ENCODE measurements at places on chromosomes 12 and 14.

- no peak for DNase-seq
These were observed 78.5 kb upstream of the RASSF3 start for GRCh38 chr12:64531665-64532334.

- no peak for DNase-seq
These were observed 93.9 kb upstream of the TRHDE start for GRCh38 chr12:72178244-72178643.

DNA sequence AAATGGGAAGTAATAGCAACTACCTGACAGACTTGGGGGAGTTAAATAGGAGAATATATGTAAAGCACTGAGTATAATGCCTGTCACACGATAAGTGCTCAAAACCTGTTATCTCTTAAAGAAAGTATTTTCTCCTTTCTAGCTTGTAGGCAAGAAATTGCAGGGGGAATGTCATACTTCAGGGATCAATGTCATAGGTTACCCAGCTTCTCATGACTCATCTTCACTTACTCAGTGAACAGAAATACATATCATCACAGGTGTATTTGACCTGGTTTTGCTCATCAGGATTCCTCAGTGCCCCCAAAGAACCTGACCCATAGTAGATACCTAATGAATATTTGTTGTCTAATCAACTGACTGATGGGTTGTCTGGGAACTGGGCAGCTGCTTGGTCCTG is 285.0 kb upstream of the ATP2B1 start:
- DNase-seq = no peak

DNA sequence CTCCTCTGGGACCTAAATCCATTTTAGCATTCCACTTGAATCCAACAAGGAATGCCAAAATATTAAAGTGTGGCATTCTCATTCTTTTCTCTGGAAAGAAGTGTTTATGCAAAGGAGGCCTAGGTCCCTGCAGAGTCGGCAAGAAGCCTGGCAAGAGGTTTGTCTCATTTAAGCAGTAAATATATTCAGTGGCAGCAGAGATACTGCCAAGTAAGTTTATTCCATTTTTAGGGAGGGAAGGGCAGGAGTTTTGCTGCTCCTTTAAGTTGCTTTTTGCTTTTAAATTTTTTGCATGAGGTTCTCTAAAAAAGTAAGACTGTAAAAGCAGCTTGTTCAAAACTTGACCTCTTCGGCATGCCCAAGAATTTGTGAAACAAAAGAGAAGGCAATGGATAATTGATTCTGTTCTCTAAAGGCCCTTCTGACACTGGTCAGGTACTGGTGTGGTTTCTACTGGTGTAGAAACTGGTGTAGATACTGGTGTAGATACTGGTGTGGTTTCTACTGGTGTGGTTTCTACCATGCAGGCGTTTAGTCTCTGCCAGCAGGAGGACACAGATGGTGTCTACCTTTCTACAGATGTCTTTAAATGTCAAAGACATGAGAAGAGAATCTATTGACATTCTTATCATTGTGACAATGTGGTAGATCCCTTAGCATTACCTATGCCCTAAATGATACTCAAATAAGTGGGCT is 107.3 kb downstream of the SAMD4A start:
- no peak for DNase-seq

GRCh38 chr14:63981569-63981968 is 128.8 kb downstream of the SYNE2 start:
- no peak for DNase-seq

DNA sequence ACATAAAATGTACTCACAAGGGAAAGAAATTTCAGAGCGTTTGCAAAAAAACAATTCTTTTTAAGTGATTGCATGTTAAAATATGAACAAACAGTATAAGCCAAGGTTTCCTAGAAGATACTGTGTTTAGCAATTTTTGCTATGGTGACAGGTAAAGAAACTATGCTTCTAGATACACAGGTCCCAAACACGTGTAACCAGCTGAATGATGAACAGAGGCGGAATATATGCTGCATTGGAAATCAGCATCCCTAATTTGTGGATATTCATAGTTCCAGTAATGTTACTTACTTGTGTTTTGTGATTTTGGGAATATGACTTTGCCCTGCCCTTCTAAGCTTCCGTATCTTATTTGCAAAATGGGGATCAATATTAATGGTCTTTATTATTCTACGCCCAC is 326.3 kb upstream of the DIO2 start:
- DNase-seq = no peak

- DNase-seq = no peak
These were observed 11.9 kb downstream of the KRT8 start for GRCh38 chr12:52892974-52893373.

DNA sequence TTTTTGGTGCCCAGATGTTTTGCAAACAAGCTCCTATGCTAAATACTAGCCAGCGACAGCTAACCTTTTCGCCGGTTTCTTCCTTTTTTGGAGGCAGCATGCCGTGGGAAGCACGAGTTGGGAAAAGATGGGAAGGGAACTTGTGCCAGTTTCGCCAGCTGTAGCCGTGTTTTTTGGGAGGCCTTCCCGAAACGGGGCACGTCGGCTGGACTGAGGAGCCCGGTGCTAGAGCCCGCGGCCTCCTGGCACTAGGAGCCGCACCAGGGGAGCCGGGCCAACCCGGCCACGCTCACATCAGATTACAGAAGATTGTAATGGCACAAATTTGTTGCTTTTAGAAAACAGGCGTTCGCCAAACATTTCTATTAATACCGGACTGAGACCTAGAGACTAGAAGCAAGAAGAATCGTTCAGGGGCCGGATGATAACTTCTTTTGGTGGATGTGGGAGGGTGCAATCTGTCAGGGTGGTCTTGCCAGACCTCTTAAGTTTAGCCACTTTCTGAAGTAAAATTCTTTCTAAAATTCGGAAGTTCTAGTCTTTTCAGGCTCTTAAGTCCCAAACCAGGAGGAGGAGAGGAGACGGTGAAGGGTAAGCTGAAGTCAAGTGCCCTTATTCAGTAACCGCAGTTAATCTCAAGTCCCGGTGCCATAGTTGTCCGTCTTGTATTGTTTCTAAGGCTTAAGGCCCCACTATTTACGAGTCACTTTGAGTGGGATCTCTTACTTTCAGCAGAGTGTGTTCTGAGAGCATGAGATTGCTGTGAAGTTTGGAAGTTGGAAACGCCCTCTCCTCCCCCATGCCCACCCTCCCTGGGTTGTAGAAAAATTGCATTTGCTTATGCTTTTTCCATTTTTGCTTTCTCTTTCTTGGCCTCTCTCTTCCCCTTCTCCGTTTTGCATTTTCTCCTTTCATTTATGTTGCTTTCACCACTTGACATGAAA is 1.3 kb downstream of the RASSF3 start:
- no peak for DNase-seq

GRCh38 chr14:30210630-30211029 is 283.0 kb upstream of the PRKD1 start:
- DNase-seq = no peak

GRCh38 chr12:108804271-108804953 is 53.0 kb downstream of the SSH1 start:
- DNase-seq = no peak

- DNase-seq = no peak
These were observed 61.6 kb downstream of the CAPZA3 start for GRCh38 chr12:18799561-18799960.

- no peak for DNase-seq
These were observed 470.4 kb downstream of the TRHDE start for GRCh38 chr12:72742568-72742967.

DNA sequence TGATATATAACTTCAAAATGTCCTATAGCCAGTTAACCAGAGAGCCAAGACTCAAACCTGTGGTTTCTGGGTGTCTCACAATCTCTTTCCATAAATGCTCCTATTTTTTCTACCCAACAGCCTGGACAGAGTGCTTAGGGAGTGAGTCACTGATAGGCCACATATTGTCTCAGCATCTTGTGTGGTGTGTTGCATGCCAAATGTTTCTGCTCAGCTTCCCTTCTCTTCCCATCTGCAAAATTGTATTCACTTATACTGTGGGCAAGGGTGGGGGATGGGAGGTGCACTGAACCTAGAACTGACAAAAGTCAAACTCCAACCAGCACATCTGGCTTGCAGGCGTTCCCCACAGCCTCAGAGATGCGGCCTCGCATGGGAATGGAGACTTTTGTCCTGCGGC is 123.3 kb downstream of the KCNA5 start:
- no peak for DNase-seq

DNA sequence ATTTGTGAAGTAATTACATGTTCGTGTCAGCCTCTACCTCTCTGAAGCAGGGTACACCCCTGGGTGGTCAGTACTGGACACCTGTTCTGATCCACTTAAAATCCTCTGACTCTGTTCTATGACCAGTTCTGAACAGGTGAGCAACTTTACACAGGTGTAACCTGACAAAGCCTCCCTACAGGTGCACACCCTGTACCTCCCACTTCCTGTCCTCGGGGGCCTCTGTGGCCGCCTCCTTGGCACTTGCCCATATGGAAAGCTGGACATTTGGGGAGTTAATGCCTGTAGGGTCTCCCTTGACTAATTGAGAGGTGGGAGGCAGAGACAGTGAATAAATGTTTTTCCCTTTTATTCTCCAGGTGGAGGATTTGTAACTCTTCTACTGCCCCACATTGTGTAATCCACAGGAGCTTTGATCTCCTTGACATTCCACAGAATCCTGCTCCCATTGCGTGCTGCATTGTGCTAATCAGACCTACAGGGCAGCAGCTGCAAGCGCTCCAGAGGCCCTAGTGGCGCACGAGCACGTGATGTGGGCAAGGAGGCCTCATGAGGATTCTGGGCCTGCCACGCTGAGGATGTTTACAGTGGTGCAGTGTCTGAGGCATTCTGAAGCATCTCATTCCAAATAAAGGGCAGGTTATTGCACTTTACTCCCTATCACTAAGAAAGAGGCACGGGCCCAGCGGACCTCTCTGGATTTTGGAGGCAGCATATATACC is 45.8 kb upstream of the BATF start:
- DNase-seq = no peak

- no peak for DNase-seq
These were observed 42.1 kb upstream of the CTDSP2 start for GRCh38 chr12:57888409-57889157.
